NCI-H1694 (cell line): ENCODE measurements at places on chromosomes 1 and 21.

- DNase-seq = no peak
These were observed 497.1 kb downstream of the AGBL4 start for GRCh38 chr1:49526672-49527071.

DNA sequence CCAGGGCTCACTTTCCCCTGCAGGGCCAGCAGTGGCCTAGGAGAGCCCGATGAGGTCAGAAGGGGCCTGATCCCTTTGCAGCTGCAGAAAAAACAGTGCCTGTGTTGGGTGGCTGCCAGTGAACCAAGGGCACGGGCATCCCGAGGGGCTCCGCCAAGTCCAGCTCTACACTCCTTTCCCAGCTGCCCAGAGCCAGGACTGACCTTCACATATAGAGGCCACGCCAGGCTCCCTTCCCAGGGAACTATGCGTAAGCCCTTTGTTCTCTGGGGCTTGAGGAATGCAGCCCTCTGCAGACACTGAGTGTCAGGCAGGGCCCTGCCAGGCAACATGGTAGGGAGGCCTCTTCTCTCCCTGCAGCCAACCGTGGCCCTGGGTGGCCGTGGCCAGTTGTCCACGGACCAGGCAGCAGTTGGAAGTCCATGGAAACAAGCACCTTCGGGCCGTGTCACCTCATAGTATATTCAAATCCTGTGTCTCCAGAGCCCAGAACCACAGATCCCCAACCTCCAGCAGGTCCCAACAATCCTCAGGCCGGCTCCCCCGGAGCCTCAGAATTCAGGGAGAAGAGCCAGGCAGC lies 194.0 kb downstream of the NPHP4 start:
- DNase-seq = no peak

DNA sequence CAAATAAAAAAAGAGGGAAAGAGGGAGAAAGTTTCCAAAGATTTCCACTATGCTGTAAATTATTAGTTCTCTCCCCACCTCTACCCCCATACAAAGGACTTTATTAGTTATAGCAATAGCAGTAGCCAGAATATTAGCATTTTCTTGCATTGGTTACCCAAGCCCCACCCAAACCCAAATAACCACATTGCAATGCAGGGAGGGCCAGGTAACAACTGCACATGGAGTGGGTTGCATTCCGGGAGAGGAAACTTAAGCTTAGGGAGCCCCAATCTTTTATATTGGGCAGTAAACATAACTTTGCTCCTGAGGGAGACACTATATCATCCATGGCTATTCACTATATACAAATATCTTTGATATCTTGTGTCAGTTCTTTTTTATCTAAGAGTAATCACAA lies 6.0 kb downstream of the ADIPOR1 start:
- no peak for DNase-seq

GRCh38 chr21:36145259-36145658 lies 10.4 kb downstream of the CBR3 start:
- no peak for DNase-seq

DNA sequence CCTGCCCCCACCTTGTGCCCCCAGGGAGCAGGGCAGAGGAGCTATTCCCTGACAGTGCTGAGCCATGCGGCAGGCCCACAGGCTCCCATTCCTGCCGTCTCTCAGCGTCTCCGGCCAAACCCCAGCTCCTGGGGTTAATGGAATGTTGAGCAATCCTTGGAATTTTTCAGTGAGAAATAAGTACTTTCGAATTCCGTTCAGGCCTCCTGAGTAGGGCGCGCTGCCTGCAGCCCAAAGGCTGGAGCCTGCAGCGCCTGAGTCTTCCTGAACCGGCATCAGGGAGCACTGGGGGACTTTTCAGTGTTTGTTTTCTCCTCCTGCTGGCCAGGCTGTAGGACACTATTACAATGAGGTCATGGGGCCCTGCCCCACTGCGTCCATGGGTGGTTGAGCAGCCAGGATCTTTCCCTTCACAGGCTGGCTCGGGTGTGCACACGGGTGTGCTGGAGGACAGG lies 33.3 kb upstream of the CSF1 start:
- DNase-seq = no peak

DNA sequence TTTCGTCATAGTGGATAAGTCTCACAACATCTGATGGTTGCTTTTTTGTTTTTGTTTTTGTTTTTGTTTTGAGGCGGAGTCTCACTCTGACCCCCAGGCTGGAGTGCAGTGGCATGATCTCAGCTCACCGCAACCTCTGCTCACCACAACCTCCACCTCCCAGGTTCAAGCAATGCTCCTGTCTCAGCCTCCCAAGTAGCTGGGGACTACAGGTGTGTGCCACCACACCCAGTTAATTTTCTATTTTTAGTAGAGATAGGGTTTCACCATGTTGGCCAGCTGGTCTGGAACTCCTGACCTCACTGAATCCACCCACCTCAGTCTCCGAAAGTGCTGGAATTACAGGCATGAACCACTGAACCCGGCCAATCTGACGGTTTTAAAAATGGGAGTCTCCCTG lies 109.2 kb downstream of the RERE start:
- no peak for DNase-seq
